ENCODE measurements at places on chromosomes 16 and 17.
A peak's percentile ranks its signal among the peaks of the same experiment; 100 is the strongest.

GRCh38 chr16:59400830-59401229 is 666.7 kb upstream of the GOT2 start:
- no peak for DNase-seq

DNA sequence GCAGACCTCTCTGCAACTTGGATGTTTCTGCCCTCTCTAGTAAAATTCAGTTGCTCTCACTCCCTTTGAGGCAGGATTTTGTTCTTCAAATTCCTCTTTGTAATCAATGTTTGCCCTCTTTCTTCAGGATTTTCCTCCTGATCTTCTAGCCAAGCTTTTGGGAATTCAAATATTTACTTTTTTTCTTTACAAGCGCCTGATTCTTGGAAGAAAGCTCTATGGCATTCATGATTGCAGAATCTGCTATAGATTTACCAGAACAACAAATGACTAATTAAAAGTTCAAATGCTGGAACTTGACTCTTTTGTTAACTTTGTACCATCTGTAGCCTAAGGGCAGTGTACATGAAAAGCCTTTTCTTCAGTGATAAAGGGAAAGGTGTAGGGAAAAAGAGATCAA is 63.7 kb upstream of the SHISA6 start:
- DNase-seq = no peak

GRCh38 chr17:58324409-58325288 is 3.9 kb downstream of the TSPOAP1 start:
- peak; percentile 67 for DNase-seq

- DNase-seq = peak; percentile 76
Measured at GRCh38 chr17:75632863-75633485, at the start of gene SMIM5. Gene SMIM5 (plus strand): TSS chr17:75633434. CDS start chr17:75640202, 6,768 bp downstream.

- DNase-seq = no peak
Measured at GRCh38 chr16:68659412-68660358, 14.6 kb downstream of the CDH3 start.

DNA sequence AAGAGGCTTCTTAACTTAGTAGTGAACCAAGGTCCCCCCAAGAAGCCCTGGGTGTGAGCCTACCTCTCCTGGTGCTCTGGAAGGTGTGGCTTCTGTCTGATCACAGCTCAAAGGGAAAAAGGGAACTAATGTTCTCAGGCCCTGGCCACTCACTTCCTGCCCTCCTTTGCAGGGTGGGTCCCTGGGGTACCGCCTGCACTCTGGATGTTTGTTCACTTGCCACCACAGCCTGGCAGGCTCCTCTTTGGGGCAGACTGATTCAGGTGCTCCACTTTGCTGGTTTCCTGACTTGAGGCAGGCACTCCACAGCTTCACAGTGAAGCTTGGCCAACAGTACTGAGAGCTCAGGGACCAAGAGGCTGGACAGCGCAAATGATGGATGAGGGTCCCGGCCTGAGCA is 5.9 kb upstream of the MYO15A start:
- no peak for DNase-seq

- no peak for DNase-seq
Measured at GRCh38 chr17:64185101-64185500, 55.2 kb upstream of the ERN1 start.

DNA sequence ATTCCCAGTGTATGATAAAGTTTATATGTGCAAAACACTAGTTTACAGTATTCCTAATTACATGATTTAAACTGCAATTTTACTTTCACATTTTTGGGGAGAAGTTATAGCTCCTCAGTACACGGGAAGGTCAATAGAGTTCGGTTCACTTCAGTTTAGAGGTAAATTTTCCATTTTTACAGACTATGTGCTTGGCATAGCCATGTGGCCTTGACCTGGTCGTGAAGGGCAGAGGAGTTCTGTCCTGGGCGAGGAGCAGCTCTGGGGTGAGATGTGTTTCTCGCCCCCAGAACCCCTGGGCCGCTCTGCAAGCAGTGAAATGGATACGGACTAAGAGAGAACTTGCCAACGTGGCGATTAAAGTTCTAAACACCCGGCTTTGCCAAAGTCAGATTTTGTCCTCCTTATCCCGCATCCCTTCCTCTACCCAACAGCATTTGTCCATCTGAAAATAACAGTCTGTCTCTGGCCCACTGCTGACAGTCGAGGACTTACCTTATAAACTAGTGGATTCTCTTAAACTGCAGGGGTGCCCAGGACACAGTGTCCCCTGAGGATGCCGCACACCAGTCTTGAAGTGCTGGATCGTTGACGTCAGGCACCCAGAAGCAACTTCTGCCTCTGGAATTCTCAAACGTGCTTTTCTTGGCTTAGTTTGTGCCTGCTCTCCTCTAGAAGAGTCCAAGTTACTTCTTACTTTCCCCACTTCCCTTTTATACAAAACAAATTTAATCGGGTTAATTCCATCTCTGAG is 1.5 kb upstream of the SIAH1 start:
- DNase-seq = no peak

- DNase-seq = peak; percentile 91
Measured at GRCh38 chr17:8152112-8152775, at the start of gene PER1. Gene PER1 (minus strand): TSS chr17:8152404. CDS start chr17:8150706, 1,698 bp downstream.

- DNase-seq = peak; percentile 44
Measured at GRCh38 chr17:58960068-58960467, 146.6 kb downstream of the TRIM37 start.

DNA sequence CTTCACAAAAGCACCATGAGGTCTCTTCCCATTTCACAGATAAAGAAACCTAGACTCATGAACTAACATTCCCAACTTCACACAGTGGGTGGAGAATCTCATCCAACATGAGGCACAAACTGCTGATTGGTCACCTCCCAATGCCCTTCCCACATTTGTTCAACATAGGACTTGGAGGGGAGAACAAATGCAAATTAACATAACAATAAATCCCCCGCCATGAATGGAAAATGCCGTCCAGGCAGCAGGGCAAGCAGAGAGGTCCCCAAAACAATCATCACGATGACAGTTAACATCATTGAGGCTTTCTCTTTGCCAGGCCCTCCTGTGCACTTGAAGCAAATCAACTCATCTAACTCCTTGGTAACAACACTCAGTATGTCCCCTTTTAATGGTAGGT is 185.3 kb downstream of the TMEM132E start:
- no peak for DNase-seq

DNA sequence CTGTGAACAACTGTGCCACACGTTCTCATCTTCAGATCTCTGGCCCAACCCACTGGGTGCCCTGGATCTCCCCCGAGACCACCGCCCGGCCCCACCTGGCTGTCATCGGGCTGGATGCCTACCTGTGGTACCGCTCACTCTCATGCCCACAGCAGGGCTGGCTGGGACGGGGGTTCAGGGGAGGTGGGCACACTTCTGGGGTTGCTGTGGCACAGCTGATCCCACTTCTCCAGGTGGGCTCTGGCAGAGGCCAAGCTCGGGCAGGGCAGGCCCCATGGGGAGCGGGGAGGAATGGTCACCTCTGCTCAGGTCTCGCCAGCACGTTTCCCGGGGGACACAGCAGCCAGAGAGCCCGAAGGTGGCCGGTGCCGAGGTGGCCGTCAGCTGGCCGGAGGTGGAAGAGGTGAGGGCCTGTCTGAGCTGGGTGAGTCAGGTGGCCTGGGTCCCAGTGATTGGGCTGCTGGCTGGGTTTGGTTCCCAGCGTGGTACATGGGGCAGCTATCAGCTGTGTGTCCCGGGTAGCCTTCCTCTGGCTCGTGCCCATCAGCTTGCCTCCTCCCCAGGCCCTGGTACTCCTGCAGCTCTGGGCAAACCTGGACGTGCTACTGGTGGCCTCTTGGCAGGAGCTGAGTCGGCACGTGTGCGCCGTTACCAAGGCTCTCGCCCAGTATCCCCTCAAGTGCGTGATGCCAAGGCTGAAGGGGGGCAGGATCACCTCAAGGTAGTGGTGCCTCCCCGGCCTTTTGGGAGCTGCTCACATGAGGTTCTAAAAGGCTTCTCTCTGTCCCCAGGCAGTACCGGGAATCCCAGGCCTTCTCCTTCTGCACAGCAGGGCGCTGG is 2.3 kb upstream of the MRPS34 start:
- no peak for DNase-seq

- DNase-seq = no peak
Measured at GRCh38 chr17:61431594-61432311, 20.5 kb upstream of the TBX4 start.

DNA sequence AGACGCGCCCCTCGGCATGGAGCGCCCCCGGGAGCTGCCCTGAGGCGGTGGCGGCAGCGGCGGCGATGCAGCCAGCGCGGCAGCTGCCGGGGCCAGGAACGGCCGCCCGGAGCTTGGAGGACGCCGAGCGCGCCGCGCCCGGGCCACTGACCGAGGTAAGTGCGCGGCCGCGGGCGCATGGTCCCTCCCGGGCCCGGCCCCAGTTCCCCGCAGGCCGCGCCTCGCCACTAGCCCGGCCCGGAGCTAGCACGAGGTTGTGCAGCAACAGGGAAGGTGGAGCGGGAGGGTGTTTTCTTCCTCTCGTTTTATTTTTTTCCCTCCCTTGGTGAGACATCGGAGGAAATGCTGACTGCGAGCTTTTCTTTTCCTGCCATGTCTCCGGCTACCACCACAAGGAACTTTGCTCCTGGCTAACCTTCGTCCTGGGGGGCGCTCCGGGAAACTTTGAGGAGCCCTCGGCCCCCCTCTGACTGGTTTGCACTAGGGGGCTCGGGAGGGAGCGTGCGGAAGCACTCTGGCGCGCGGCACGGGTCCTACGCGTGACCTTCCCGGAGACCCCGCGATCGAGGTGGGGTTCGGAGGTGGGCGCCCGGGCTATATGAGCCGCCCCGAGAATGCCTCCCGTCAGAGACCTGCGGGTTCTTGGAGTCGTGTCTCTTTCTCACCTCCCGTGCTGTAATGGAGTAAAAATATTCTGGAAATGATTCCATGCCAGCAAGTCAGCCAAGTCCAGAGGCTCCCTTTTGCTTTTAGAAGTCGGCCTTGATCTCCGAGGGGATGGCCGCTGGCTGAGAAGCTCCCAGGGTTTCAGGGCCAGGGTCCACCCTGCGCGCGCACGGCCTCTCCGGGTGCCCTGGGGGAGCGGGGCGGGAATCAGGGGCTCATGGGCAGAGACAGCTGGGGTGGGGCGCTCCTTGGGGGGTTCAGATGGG is 868 bp downstream of the KCNJ12 start:
- no peak for DNase-seq

DNA sequence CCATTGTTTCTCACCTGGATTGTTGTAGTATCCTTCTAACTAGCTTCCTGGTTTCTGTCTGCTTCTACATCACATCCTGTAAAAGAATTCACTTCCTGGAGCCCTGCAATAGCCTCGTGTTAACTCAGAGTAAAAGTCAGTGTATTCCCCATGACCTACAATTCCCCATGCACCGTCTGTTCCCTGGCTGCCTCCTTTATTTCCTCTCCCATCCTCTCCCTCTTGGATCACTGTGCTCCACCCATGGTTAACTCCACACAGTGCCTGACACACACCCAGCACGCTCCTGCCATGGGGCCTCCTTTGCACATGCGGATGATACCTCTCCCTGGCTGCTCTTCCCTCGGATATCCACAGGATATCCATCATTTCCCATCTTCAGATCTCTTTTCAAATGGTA is 301.4 kb upstream of the IRX3 start:
- no peak for DNase-seq

DNA sequence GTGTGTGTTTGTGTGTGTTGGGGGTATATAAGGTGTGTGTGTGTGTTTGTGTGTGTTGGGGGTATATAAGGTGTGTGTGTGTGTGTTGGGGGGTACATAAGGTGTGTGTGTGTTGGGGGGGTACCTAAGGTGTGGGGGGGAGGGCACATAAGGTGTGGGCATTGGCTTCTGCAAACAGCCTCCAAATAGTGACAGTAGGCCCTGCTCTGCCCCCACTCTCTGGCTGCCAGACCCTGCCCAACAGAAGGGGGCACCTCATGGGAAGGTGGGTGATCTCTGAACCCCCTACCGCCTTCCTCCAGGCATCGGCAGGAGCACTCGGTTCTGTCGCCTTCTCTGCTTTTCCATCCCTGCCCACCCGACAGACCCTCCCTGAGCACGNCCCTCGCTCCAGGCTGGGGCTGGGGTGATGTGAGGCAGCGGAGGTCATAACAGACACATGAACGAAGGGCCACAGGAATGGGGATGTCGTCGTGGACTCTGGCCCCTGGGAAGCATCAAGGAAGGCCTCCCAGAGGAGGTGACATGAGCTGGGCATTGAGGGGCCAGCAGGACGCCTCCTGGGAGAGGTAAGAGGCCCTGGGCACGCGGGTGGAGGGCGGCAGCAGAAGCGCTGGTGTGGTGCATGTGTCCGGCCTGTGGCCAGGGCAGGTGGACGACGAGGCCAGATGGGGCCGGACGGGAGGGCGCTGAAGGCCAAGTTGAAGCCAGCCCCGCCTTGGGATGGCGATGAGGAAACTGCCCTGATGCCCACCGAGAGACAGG is 136.6 kb upstream of the RPH3AL start:
- no peak for DNase-seq

GRCh38 chr17:6666557-6666956 is 15.0 kb downstream of the C17orf100 start:
- DNase-seq = no peak

DNA sequence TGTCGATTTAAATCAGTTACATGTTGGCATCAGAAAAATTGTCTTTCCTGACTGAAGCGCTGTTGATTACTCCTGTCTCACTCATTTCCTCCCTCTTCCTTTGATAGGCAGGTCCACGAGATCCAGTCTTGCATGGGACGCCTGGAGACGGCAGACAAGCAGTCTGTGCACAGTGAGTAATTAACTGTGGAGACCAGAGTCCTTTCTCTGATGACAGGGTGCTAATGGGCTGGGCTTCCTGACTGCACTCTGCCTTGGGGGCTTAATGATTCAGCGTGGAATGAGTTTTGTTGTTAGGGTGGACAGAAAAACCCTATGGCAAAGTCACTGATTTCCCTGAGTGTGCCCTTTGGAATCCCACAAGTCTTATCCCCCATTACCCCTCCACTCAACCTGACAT is 6.5 kb downstream of the GOSR2 start:
- no peak for DNase-seq

DNA sequence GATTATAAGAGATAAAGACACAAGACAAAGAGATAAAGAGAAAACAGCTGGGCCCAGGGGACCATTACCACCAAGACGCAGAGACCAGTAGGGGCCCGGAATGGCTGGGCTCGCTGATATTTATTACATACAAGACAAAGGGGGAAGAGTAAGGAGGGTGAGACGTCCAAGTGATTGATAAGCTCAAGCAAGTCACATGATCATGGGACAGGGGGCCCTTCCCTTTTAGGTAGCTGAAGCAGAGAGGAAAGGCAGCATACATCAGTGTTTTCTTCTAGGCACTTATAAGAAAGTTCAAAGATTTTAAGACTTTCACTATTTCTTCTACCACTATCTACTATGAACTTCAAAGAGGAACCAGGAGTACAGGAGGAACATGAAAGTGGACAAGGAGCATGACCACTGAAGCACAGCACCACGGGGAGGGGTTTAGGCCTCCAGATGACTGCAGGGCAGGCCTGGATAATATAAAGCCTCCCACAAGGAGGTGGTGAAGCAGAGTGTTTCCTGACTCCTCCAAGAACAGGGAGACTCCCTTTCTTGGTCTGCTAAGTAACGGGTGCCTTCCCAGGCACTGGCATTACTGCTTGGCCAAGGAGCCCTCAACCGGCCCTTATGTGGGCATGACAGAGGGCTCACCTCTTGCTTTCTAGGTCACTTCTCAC is 63.9 kb upstream of the ARL4D start:
- DNase-seq = no peak

DNA sequence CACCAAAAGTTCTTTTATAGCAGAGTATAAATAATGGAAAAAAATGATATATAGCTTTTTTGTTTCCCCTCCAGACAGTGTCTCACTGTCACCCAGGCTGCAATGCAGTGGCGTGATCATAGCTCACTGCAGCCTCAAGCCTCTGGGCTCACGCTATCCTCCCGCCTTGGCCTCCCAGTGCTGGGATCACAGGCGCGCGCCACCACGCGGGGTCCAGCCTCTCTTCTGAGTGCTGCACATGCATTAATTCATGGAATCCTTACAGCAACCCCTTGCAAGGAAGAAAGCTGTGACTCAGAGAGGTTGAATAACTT is 18.0 kb upstream of the ZNF629 start:
- no peak for DNase-seq

GRCh38 chr16:67170949-67171649 is 761 bp downstream of the NOL3 start:
- DNase-seq = no peak

Data from NCI-H1436 (cell line).